ENCODE measurements at places on chromosomes 5 and 9.

- DNase-seq: peak; percentile 30
Measured at GRCh38 chr5:140118302-140118936, 4.5 kb downstream of the PURA start.

DNA sequence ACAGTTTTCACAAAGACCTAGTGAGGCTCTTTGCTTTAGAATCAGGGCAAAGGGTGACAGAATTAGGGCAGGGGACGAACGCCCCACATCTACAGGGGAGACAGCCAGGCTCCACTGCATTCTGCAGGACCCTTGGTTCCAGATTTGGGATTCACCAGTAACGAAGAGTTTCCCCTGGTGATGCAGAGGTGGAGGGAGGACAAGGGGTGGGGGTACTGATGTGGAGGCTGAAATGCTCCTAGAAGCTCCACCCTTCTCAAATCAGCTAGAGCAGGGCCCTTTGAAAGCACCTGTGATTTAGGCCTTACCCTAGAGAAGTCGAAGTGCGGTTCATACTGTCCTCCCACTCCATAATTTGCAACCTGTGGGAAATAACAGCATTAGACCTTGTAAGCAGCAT lies 29.1 kb downstream of the P4HA2 start:
- DNase-seq: no peak

GRCh38 chr5:157431544-157432200 lies 28.3 kb upstream of the NIPAL4 start:
- no peak for DNase-seq

GRCh38 chr9:2276296-2276695 lies 261.1 kb downstream of the SMARCA2 start:
- no peak for DNase-seq

- DNase-seq: no peak
Measured at GRCh38 chr9:112554516-112554915, 67.9 kb downstream of the KIAA1958 start.

DNA sequence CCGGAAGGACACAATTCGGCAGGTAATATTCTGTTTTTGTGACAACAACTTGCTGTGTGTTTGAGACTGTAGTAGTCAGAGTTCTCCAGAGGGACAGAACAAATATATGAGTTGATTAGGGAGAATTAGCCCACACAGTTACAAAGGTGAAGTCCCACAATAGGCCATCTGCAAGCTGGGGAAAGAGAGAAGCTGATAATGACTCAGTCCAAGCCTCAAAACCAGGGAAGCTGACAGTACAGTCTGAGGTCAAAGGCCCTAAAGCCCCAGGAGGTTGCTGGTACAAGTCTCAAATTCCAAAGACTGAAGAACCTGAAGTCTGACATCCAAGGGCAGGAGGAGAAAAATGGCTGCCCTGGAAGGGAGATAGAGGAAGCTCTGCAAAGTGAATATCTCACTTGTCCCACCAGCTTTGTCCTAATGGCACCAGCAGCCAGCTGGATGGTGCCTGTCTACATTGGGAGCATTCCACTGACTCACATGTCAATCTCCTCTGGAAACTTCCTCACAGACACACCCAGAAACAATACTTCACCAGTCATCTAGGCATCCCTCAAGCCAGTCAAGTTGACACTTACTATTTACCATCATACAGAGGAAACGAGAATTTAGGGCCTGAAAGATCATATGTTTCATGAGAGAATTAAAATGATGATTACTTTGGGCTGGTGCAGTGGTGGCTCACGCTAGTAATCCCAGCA lies 36.3 kb upstream of the CTXN3 start:
- no peak for DNase-seq

DNA sequence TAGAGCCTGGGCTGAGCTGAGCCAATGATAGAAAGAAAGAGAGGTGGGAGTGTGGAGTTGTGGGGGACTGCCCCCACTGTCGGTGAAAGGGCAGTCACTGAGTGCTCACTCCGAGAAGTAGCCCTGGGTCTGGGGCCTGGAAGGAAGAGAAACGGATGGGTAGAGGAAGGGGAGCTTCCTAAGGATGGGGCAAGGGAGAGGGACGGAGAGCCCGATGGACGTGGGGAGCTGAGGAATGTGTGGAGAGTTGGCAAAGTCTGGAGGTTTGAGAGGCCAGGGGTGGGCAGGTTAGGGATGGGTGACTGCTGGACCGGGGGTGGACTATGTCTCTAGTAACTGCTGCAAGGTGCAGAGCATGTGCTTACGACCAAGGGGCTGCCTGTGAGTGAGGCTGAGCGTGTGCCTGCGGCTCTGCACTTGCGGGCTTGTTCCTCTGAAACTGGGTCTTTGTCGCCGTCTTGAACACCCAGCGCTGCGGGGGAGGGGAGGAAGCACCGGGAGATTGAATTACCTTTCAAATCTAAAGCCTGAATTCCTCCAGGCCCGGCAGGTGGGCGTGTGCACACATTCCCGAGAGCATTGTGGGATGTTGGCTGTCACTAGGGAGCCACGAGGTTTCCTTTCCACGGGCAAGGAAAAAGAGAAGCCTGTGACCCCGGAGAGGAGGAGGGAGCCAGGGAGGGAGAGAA lies 76.4 kb upstream of the ARAP3 start:
- peak; percentile 69 for DNase-seq

- no peak for DNase-seq
Measured at GRCh38 chr5:156865427-156865826, 15.3 kb downstream of the PPP1R2B start.

- DNase-seq: no peak
Measured at GRCh38 chr9:72586388-72587130, 65.2 kb downstream of the TMC1 start.

DNA sequence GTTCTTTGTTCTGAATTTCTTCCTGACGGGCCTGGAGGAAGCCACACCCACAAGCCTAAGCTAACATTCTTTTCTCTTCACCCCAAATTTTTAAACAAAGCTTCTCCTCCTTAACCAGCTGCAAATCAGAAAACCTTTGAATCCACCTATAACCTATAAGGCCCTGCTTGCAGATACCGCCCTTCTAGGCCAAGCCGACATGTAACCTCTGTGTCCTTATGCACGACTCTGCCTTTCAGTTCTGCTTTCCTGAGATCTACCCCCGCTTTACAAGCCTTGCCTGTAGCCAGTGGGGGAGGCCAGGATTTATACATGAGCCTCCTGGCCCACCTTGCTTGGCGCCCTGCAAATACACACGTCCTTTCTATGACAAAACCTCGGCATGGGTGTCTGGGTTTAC lies 19.3 kb downstream of the BRD9 start:
- DNase-seq: no peak

DNA sequence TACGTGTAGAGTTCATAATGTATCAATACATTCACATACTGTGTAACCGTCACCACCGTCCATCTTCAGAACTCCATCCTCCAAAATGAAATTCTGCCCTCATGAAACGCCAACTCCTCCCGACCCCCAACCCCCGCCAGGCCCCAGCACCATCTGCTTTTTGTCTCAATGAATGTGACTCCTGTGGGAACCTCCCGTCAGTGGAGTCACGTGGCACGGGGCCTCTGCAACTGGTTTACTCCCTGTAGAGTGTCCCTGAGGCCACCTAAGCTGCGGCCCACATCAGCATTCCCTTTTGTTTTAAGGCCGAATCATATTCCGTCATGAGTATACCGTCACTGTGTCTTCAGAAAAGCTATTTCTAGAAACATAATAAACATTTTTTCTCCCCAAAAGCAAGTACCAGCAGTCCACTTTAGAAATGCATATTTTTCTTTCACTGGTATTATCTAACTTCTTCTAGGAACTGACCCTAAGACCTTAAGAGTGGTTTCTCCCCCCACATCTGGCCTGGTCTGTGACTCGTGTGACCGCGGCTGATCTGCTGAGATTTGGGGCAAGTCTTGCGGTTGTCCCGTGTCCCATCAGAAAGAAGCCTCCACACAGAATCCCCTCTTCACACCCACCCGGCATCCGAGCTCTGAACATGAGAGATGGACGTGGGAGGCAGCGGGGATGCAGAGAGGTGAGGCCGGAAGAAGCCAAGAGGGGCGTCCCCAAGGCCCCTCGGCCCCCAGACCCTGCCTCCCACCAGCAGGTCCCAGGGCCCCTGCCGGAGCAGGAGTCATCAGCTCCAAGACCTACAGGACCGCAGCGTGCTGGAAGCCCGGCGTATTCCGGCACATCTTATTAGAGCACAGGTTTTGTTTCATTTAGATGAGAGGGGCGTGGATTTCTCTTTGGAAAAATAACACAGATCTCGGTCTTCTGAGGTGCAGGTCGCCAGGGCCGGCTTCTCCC lies 38.3 kb downstream of the SLC6A3 start:
- DNase-seq: no peak

DNA sequence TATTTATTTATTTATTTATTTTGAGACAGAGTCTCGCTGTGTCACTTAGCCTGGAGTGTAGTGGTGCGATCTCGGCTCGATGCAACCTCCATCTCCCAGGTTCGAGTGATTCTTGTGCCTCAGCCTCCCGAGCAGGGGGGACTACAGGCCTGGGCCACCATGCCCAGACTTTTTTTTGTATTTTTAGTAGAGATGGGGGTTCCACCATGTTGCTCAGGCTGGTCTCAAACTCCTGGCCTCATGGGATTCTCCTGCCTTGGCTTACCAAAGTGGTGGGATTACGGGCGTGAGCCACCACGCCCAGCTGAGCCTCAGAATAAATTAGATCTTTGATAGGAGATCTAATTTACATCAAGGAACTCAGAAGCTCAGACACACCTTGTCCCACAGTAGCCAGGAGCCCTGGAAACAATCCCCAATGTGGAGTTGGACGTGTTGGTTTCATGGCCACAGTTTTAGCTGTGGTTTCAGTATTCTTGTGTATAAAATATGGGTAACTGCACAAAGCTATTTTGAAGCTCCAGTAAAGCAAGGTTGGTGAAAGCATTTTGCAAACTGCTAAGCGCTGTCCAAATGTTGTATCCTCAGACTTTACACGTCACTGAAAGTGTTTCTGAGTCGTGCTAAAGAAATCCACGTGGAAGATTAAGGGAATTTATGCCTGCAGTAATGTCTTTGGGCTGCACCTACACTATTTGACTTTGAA lies 3.0 kb upstream of the HNRNPAB start:
- no peak for DNase-seq

GRCh38 chr9:132637351-132637750 lies 32.4 kb downstream of the DDX31 start:
- no peak for DNase-seq

- no peak for DNase-seq
Measured at GRCh38 chr9:114902786-114903524, 27.4 kb downstream of the TNFSF8 start.

- DNase-seq: no peak
Measured at GRCh38 chr9:92722386-92723298, 42.0 kb downstream of the BICD2 start.

- no peak for DNase-seq
Measured at GRCh38 chr5:113059232-113060040, 82.8 kb downstream of the DCP2 start.

- no peak for DNase-seq
Measured at GRCh38 chr5:122584411-122585300, 190.2 kb upstream of the SNX2 start.

DNA sequence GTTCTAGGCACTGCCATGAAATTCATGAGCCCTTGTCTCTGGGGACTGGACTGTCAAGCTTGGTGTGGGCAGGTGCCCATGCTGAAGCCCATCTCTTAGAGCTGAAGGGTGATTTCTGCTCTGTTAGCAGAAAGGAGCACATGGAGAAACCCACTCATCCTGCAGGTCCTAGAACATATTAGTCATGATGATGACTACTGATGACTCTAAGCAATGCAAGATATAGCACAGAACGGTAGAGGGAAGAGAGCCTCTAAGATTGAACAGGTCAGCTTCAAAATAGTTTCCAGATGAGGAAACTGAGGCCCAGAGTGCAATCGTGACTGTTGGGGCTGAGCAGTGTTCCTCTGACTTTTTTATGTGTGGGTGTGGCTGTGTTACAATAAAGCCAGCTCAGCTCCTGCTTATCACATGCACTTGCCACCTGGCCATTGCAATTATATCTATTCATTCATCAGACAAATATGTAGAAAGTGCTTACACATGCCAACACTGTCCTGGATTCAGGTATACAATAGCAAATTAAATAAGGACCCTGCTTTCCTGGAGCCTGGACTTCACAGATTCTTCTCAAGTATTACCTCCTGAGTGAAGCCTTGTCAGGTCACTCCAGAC lies 140.2 kb upstream of the BRINP1 start:
- DNase-seq: no peak

- no peak for DNase-seq
Measured at GRCh38 chr9:114186605-114187289, 31.4 kb downstream of the COL27A1 start.

- DNase-seq: no peak
Measured at GRCh38 chr9:135849181-135849580, 58.2 kb downstream of the CAMSAP1 start.

DNA sequence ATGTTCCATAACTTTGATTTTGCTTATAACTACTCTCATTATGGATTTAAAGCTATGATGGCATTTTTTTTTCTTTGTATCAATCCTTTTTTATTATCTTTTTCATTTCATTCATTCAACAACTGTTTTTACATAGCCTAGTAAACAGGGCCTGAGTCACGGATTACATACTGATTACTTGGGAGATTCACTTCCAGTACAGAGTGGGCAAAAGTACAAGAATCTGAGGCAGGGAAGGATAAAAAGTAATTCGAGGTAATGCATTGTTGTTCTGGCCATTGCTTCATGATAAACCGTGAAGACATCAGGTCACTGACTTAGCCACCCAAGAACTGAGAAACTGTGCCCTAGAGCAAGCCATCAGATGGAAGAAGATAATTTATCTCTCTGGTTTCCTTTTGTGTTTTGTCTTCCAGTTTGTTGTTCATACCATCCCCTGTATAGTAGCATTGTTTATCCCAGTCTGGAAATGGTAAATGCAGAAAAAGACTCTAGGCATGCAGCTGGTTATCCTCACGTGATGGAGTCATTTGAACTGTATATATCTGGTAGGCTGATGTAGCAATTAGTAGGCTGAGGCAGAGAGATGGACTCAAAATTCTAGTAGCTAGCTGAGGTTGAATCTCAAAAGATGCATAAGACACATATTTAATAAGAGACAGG lies 145.6 kb downstream of the CNTLN start:
- no peak for DNase-seq

- DNase-seq: no peak
Measured at GRCh38 chr5:143215690-143216089, 187.8 kb downstream of the NR3C1 start.

DNA sequence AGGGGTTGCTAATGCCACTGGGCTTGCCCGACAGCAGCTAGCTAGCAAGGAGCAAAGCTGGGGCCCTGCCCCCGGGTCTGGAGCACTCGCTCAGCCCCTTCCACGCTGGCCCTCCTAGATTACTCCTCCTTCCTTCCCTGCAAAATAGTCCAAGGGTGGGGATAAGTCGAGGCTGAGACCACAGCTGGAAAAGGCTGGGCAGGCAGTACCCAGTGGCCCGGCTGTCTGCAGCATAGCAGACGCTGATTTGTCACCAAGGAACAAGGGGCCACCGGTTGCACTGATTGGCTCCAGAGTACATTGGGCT lies 73.9 kb downstream of the ADAMTS2 start:
- no peak for DNase-seq

GRCh38 chr5:66306105-66306843 lies 162.2 kb downstream of the SREK1 start:
- peak; percentile 77 for DNase-seq

- DNase-seq: peak; percentile 23
Measured at GRCh38 chr5:59358005-59358861, 535.3 kb downstream of the PDE4D start.

- no peak for DNase-seq
Measured at GRCh38 chr5:168674893-168675482, 95.8 kb upstream of the PANK3 start.

- DNase-seq: peak; percentile 57
Measured at GRCh38 chr9:74499111-74499601, 2.0 kb downstream of the RORB start.

GRCh38 chr5:162248107-162248713 lies 180.6 kb downstream of the GABRG2 start:
- peak; percentile 45 for DNase-seq

Data from H7 (cell line).